ENCODE measurements at places on chromosomes 16 and 17.

DNA sequence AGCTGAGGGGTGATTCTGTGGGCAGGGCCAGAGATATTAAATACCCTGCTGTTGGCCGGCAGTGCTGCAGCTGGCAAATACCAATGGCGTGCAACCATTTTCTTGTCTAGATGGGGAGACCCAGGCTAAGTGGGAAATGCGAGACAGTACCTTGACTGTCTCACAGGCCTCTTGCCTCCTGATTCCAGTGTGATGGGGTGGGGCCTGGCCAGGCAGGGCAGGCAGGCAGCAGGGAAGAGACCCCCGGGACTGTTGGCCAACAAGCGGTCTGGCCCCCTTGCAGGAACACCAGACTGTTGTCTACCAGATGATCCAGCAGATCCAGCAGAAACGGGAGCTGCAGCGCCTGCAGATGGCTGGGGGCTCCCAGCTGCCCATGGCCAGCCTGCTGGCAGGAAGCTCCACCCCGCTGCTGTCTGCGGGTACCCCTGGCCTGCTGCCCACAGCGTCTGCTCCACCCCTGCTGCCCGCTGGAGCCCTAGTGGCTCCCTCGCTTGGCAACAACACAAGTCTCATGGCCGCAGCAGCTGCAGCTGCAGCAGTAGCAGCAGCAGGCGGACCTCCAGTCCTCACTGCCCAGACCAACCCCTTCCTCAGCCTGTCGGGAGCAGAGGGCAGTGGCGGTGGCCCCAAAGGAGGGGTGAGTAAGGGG lies 5.7 kb upstream of the CISD3 start:
- no peak for DNase-seq

- no peak for DNase-seq
Observed at GRCh38 chr16:58307583-58308312, 12.9 kb upstream of the PRSS54 start.

GRCh38 chr17:31392856-31393748 lies 1.6 kb downstream of the RAB11FIP4 start:
- DNase-seq: no peak

- DNase-seq: peak; percentile 22
Observed at GRCh38 chr16:22948603-22949368, 134.8 kb downstream of the HS3ST2 start.

DNA sequence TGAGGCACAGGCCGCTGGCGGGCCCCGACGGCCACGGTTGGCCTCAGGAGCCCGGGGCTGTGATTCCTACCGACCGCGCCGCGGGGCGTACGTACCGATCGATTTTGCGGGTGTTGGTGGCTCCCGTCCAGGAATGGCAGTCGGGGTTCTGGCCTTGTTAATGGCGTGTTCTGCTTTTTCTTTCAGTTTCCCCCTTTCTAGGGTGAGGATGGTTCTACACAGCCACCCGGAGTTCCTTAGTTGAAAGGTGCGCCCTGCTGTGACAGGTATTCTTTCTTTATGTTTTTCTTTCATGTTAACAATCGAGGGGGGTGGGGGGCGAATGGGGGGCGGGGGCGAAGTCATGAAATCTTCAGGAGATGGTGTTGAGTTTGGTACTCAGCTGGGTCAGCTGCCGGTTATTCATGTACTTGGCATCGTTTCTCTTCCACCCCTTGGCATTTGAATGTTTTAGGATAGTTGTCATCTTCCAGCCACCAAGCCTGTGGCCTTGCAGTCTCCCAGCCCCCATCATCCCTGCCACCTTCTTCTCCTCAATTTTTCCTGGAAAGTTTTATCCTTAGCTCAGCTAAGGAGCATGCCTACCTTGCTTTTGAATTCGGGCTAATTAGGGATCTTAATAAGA lies 802 bp downstream of the CYLD start:
- no peak for DNase-seq

DNA sequence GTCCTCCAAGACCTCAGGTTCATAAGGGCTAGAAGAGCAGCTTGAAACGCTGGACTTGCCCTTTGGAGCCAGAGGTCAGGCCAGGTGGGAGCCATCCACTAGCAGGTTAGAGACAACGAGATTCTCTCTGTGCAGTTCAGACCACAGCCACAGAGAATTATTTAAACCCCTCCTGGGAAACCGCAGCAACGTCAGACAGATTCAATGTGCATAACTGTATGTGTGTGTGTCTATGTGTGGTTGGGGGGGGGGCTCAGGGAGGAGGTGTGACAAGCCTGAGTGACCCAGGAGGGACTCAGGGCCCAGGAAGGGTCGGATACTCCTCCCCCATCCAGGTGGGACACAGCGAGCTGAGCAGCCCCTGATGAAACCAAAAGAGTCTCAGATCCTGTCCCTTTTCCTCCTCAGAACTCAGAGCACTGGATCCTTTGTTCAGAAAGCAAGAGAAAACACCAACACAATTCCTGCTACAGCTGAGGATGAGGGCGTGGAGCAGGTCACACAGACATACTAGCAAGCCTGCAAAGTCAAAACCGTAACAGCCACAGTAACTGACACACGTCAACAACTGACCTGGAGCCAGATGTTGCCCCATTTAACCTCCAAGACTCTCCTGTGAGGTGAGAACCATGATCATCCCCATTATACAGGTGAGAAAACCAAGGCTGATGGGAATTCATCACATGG lies 66.8 kb downstream of the XYLT1 start:
- no peak for DNase-seq

DNA sequence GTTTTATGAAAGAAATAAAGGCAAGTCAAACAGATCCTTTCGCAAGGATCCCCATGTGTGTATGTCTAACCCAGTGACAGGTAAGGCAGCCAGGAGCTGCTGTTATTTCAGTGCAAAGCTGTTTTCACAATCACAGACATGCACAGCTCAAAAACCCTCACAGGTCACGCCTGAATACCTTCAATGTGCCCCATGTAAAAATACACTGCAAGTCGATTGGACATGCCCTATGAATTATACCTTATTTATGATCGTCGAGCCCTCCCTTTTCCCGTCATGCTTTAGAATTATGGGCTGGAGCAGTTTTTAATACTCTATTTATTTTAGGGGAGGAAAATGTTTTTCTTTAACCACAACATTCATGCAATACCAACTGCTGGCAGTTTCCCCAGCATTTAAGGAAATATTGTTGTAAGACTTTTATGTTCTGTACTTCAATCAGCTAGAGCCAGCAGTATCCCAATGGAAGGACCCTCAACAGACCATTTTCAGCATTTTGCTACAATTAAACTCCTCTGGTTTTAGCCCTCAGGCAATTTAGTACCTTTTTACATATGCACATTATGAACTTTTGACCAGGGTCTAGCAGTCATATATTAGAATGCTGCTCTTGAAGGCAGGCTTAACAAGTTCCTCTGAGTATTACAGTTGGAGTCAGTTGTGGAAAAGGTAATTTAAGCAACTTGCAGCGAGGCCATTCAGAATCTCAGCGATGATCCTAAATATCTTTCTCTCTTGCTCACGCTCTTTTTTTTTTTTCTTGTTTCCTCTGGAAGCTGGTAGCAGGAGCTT lies 362.2 kb downstream of the WWOX start:
- DNase-seq: no peak

- DNase-seq: no peak
Observed at GRCh38 chr16:57303021-57303909, 18.8 kb upstream of the PLLP start.

DNA sequence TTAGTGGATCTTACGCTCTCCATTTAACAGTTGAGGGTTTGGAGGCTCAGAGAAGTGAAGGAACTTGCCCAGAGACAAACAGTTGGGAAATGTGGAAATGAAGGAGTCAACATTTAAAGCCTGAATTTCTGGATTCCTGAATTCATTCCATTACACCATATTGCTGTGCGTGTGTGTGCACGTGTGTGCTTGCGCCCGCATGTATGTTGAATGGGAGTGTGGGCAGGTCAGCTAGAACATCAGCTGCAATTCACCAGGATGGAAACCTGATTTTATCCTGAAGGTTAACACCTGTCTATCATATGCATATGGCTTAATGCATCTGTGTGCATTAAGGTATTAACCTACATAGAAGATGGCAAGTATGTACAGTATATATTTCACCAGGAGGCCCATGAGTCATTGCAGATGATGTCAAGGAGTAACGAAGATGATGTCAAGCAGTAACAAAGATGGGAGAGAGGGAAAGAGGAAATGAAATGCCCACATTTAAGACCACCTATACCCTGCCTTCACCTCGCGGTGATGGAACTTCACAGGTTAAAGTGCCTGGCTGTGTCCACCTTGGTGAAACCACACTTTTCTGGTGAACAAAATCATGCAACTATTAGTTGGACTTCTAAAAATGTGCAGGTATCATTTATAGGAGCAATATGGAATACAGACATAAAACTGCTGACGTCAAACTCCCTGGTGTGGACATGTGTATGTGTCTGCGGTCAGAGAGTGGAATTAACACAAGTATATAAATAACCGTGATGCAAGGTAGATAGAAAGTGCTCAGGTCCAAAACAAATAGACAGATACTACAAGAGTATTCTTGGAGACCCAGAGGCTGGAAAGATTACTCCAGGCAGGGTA lies 832 bp upstream of the ADAP2 start:
- DNase-seq: no peak

GRCh38 chr17:51443646-51444045 lies 183.3 kb downstream of the UTP18 start:
- DNase-seq: no peak

DNA sequence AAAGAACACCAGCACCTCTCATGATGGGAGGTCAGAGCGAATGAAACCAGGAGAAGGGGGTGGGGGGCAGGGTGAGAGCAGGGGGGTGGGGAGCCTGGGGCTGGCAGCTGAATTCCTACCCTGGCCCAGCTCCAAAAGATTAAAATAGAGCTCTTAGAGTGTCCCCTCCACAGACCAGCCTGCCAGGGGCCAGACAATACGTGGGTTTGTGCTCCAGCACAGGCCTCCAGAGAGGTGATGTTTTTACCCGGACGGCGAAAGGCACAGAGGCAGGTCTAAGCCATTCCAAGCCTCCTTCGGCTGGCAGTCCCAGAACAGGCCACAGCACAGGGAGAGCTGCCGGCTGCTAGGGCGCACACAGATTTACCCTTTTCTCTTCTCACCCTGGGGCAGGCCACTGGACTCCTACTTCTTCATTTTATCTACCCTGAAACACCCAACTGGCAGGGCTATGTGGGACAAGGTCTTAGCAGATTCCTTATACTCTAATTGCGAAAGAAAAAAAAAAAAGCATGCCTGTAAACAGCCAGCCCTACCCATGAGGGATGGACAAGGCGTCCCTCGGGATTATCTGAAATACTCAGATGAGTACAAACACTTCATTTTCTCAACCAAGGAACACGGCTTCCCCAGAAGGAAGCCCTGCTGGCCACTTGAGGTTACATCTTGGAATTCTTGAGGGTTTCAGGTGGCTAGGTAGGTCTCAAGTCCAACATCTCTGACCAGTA lies 71.9 kb upstream of the NOG start:
- DNase-seq: no peak

- no peak for DNase-seq
Observed at GRCh38 chr17:49468811-49469385, 26.2 kb upstream of the NGFR start.

- no peak for DNase-seq
Observed at GRCh38 chr16:66408163-66409048, 18.7 kb upstream of the BEAN1 start.

GRCh38 chr17:44965481-44966234 lies 2.4 kb downstream of the C1QL1 start:
- no peak for DNase-seq

GRCh38 chr17:82888583-82889495 lies 49.0 kb upstream of the ZNF750 start:
- no peak for DNase-seq

DNA sequence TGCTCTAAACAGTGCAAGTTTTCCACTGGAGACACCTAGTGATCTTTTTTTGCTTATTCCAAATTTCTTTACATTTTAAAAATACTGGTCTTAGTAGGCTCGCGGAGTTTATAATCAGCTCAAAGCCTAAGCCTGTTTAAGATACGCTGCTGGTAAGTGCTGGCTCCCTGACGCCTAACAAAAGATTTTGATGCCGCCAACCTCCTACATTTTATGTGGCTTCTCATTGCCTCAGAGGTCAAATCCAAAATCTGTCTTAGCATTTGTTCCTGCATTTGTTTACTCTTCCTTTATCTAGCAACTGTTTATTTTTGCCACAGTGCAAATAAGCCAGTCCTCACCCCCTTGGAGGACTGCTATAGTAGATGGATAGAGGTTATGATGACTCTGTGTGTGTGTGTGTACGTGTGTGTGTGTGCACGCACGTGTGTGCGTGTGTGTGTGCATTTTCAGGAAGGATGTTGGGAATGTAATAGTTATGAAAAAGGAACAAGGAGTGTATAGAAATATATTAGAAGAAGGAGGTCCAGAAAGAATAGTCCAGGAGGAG lies 24.8 kb downstream of the HS3ST3B1 start:
- no peak for DNase-seq

DNA sequence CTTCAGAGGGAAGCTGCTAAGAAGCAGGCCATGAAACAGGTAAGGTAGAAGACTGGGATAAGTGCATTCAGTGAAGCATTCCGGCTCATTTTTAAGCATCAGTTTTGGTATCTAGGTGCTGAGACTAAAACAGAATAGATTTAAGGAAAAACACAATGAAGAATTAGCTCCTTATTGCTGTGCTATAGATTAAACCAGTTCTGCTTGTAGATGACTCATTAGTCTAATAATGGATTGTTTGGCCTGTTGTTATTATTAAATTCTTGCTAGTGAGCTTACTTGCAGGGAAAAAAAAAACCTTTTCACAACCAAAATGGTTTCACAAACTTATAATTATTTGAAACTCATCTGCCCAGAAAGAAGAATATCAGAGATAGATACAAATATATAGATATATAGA lies 55.9 kb downstream of the NSRP1 start:
- no peak for DNase-seq

DNA sequence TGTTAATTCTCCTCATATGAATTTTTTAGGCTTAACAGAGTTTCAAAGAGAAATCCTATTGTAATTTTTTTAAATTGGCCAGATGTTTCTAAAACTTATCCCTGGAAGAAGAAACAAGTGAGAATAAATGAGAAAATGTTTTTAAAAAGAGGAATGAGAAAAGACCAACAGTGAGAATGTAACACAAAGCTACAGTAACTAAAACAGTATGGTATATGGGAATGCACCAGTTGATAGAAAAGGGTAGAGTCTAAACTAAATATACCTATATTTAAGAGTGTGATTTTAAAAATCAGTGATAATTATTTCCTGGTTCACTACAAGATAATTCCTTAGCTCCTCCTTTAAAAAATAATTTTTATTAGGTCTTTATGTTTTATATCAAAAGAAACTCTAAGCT lies 127.9 kb downstream of the CCDC182 start:
- no peak for DNase-seq

- no peak for DNase-seq
Observed at GRCh38 chr17:34503528-34504195, 75.7 kb upstream of the TMEM132E start.

DNA sequence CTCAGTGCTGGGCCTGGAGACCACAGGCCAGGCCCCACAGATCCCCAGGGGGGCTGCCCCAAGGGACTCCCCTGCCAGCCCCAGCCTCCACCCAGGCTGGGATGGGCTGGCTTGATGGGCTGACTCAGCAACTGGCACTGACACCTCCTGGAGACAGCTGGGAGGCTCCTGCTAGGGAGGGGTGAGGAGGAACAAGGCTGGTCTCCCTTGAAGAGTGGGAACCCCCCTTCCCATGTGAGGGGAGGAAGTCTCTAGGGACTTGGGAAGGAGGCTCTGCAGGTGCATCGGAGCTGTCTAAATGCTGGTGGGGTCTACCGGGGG lies 10.4 kb downstream of the NHERF1 start:
- no peak for DNase-seq

GRCh38 chr16:88702371-88703210 lies 3.6 kb downstream of the RNF166 start:
- DNase-seq: no peak

Data from stimulated activated CD4-positive, alpha-beta T cell treated with anti-CD3 and anti-CD28 coated beads, TNF-alpha, amount 100 ng/mL, for 24 hours (primary cell).